ENCODE measurements at places on chromosomes 3 and 15.

- DNase-seq = no peak
Measured at GRCh38 chr3:10546181-10546624, 40.8 kb upstream of the ATP2B2 start.

DNA sequence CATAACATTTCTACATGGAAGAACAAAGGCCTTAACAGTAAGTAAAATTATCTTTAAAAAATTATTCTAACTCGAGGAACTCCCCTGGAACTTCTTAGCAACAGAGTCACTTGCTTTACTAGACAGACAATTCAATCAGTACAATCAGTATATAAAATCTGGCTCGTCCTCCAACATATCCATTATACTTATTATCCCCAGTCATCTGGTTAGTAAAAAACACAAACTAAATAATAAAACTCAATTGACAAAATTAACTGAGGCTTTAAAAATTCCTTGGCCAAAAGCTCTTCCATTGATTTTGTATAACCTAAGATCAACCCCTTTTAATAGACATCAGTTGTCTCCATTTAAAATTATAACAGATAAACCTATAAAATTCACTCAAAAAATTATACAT lies 105.6 kb downstream of the MYRIP start:
- DNase-seq = no peak

DNA sequence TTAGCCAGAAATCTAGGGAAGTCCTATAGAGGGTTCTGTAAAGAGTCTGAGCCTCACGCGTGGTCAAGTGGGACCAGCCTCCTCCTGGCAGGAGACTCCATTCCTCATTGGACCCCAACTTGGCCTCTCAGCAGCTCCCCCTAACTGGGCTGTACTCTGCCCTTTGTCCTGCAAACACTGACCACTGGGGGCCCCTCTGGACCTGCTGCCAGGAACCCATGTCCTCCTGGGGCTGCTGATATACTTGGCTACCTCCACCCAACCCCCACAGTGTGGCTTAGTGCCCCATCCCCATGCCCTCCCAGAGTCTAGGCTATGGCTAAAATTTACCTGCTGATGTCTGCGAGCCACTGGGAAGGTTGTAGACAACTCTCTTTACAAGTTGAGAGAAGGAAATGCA lies 62.7 kb downstream of the UBP1 start:
- DNase-seq = no peak

GRCh38 chr15:81407718-81408117 lies 33.7 kb upstream of the TMC3 start:
- no peak for DNase-seq

GRCh38 chr15:101006931-101007691 lies 88.0 kb downstream of the LRRK1 start:
- DNase-seq = peak; percentile 79

- DNase-seq = no peak
Measured at GRCh38 chr3:150447631-150448465, 39.8 kb downstream of the TSC22D2 start.

DNA sequence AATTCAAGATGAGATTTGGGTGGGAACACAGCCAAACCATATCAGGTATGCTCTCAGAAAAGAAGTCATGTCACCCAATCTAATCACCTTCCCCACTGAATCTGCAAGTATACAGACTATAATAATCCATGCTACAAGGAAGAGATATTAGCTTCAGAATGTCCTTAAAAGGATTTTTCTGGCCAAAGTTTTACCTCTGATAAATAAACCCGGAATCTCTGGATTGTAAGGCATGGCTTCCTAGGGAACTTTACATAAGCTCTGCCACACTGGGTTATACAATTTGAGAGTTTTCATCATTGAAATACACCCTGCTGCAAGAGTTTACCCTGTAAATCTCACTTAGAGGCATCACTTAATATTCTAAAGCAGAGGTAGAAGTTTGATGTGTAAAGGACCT lies 330.5 kb upstream of the KCNMB2 start:
- no peak for DNase-seq

GRCh38 chr3:183797996-183798395 lies 27.4 kb downstream of the MAP6D1 start:
- no peak for DNase-seq

DNA sequence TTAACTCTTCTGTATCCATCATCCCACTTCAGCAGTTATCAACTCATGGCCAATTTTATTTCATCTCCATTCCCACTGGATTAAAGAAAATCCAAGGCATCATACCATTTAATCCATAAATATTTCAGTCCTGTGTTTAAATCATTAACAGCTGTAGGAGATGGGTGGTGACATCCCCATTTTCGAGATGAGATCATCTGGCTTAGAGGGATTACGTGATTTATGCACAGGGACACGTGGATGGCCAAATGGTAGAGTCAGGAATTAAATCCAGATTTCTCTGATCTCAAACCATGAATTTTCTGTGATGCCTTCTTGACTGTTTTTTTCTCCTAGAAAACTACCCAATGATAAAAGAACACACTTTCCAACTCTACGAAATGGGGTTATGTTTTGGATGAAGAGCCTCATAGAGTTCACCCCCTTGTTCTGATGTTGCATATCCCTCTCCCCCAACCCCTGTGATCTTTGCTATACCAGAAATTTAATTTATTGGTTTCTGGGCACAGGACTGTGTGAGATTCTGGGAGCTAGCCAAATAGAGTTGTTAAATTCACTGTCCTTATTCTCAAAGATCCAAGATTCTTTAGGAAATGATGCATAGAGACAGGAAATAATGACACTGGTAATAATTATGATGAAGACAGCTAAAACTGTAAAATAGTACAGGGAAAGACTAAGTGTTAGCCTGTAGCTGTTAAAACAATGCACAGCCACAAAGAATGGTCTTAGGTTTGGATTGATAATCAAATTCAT lies 7.4 kb downstream of the ZNF589 start:
- DNase-seq = no peak

- no peak for DNase-seq
Measured at GRCh38 chr3:13541691-13542090, 7.2 kb upstream of the FBLN2 start.

GRCh38 chr3:97089621-97090020 lies 275.2 kb downstream of the EPHA6 start:
- DNase-seq = no peak

DNA sequence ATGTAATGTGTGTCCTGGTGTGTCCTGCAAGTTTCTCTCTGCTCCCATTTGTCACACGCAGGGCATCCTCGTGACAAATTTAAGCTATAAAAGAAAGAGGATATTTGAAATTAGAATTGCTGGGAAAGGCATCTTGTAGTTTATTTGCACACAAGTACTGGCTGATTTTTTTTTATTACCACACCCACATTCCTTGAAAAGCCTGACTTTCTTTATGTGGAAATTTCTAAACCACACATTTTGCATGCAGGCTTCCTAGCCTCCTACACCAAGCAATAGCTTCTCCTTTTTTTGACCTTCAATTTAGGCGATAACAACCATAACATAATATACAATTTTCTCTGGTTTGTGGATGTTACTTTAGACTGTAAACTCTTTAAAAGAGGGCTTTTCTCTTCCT lies 126.1 kb downstream of the SERPINI1 start:
- DNase-seq = peak; percentile 67

- no peak for DNase-seq
Measured at GRCh38 chr3:124221422-124221821, 229.5 kb upstream of the ROPN1 start.

GRCh38 chr3:53238886-53239285 lies 16.9 kb downstream of the TKT start:
- DNase-seq = no peak

DNA sequence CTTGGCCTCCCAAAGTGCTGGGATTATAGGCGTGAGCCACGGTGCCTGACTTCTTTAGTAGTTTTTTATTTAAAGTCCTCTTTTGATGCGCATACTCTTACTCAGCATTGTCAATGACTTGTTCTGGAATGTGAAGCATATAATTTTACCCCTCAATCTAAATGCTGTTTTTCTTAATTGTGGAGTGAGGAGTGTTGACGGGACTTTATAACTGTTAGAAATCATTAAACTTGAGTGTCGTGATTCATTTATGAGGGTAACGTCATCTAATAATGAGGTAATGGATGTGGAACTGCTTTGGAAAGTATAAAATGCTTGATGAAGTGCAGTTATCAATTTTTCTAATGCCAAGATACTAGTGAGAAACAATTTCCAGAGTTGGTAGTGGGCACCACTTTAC lies 48.3 kb downstream of the PLS1 start:
- DNase-seq = no peak

DNA sequence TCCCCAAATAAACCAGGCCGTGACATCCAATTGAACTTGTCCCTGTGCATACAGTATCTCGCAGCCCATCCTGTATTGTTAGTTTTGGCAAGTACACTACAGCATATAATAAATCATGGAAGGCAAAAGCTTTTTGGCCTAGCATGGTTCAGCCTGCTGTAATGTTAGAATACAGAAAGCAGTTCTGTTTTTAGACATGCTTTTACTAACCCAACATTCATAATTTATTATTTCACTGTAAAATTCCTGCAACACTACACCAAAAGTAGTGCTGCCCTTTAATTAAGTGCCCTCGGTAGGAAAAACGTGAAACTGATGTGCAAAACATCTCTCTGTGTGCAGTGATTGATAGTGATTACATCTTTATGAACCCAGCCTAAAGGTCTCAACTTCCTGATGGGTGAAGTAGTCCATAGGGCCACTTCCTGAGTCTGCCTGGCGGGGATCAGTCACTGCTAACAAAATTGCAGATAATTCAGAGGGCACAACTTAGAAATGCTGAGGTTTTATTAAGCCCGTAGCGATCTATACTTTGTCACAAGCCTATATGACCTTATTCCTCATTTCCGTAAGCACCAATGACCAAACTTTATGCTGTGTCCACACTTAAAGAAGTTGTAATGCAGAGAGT lies 227.8 kb downstream of the CDIN1 start:
- DNase-seq = no peak

All from Kasumi-1 (cell line).